ENCODE measurements at places on chromosomes 2 and 18.

GRCh38 chr2:6325616-6326015 lies 540.1 kb downstream of the CMPK2 start:
- H3K4me1 ChIP-seq = no peaks in the 10 kb centered on the region
- no peak for DNase-seq
- H3K27ac ChIP-seq = no peak overlapping the region

GRCh38 chr2:45055162-45055605 lies 45.9 kb upstream of the SIX2 start:
- no peak for DNase-seq
- H3K36me3 ChIP-seq = no peaks in the 10 kb centered on the region
- no peak overlapping the region for H3K27ac ChIP-seq
- H3K4me1 ChIP-seq = no peaks in the 10 kb centered on the region
- H3K27me3 ChIP-seq = no peaks in the 10 kb centered on the region

GRCh38 chr2:12504443-12504842 lies 212.3 kb upstream of the TRIB2 start:
- H3K27ac ChIP-seq = peak overlapping the region; percentile 89
- DNase-seq = no peak
- H3K4me3 ChIP-seq = no peak overlapping the region
- H3K4me1 ChIP-seq = peaks cover 95% of the 10 kb centered on the region

- no peak for DNase-seq
- H3K4me1 ChIP-seq = peaks cover 13% of the 10 kb centered on the region
- no peak overlapping the region for H3K27ac ChIP-seq
- peak overlapping the region; percentile 66 for H3K4me3 ChIP-seq
These were observed 5.3 kb downstream of the LOXL3 start for GRCh38 chr2:74548285-74548899.

DNA sequence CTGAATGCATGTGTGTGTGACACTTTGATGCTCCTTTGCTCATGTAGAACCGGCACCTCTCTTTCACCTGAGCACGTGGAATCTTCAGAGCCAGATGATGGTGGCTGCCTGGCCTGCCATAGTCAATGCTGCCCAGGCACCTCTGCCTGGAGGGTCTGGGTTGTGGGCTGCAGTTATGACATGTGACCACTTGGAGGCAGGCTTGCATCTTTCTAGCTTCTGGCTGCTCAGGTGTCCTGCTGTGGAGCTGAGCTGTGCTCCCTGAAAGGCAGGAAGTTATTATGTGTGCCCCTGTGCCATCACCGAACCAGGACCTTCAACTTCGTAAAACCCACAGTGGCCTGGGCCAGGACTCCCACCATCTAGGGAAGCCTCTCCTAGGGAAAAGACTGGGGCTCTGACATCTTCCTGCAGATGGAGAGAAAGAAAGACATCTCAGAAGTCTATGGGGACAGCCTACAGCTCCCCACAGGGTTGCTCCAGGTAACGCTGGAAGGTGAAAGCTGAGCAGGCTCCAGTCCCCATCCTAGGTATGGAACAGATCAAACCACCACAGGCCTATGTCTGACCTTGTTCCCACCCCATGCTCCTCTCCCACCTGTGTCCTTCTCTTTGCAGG lies 30.2 kb downstream of the PSD4 start:
- peak; percentile 80 for DNase-seq
- no peaks in the 10 kb centered on the region for H3K27me3 ChIP-seq
- peaks cover 42% of the 10 kb centered on the region for H3K36me3 ChIP-seq

DNA sequence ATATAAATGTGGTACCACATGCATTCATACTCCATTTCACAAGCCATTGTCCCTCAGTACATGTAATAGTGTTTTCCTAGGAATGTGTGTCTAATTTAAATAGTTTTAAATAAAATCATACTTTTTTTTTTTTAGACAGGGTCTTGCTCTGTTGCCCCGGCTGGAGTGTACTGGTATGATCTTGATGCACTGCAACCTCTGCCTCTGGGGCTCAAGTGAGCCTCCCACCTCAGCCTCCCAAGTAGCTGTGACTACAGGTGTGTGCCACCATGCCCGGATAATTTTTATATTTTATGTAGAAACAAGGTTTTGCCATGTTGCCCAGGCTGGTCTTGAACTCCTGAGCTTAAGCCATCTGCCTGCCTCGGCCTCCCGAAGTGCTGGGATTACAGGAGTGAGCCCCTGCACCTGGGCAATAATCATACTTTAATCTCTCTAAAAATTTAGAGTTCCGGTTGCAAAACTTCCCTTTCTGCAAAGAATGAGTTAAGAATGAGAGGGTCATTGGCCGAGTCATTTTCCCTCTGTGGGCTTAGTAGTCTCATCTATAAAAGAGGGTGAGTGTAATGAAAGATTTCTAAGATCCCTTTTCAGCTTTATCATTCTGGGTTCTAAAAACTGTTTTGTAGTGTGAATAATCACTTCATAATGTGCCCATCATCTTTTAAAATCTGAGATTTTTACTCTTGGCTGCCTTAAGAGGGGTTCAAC lies 116.0 kb upstream of the PELI1 start:
- peak overlapping the region; percentile 87 for H3K27ac ChIP-seq
- H3K4me1 ChIP-seq = peaks cover 13% of the 10 kb centered on the region
- DNase-seq = no peak
- H3K27me3 ChIP-seq = no peaks in the 10 kb centered on the region
- H3K4me3 ChIP-seq = peak overlapping the region; percentile 22

GRCh38 chr2:49807689-49808088 lies 653.4 kb upstream of the FSHR start:
- no peak overlapping the region for H3K27ac ChIP-seq
- H3K4me1 ChIP-seq = no peaks in the 10 kb centered on the region
- H3K36me3 ChIP-seq = no peaks in the 10 kb centered on the region
- H3K27me3 ChIP-seq = no peaks in the 10 kb centered on the region
- no peak overlapping the region for H3K4me3 ChIP-seq

DNA sequence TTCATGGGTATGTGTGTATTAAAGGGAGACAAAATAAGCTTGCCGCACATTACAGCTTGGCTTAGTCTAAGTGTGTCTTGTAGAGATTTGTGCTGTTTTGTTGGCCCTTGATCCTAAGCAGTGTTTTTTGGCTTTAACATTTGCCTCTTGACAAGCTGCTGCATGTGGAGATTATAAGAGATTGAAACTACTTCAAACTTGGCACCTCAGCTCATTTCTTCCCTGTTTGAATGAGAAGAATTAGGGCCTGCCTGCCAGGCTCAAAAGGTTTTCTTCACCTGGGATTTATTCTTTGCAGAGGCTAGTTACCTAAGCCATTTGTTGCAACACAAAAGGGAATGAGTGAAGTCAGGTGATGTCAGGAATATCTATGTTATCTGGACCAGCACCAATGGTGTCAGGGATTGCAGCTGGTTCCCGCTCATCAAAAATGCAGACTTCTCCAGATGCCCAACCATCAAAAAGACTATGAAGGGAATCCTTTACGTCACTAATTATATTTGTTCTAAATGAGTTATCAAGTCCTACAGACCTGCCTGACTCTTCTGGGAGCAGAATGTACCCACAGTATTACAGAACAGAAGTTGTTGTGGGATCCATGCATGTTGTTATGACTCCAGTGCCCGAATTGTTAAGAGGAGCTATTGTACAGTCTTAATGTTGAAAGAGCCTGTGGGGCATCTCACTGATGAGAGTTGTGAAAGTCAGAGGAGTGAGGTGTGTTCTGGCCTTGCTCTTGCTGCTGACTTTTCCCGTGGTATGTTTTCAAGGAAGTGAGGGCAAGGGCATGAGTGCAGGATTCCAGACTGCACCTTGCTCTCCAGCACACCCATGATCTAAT lies 31.0 kb downstream of the ABCA12 start:
- DNase-seq = no peak
- H3K4me1 ChIP-seq = no peaks in the 10 kb centered on the region
- no peaks in the 10 kb centered on the region for H3K27me3 ChIP-seq
- H3K27ac ChIP-seq = no peak overlapping the region

GRCh38 chr2:46077522-46078107 lies 219.6 kb upstream of the EPAS1 start:
- H3K27me3 ChIP-seq = no peaks in the 10 kb centered on the region
- no peak overlapping the region for H3K27ac ChIP-seq
- H3K4me3 ChIP-seq = no peak overlapping the region
- peaks cover 58% of the 10 kb centered on the region for H3K4me1 ChIP-seq

GRCh38 chr2:134670955-134671354 lies 47.8 kb downstream of the TMEM163 start:
- no peak for DNase-seq
- H3K4me3 ChIP-seq = peak overlapping the region; percentile 55
- H3K27me3 ChIP-seq = peaks cover 12% of the 10 kb centered on the region
- peaks cover 77% of the 10 kb centered on the region for H3K4me1 ChIP-seq
- peak overlapping the region; percentile 81 for H3K27ac ChIP-seq

- DNase-seq = no peak
- no peak overlapping the region for H3K4me3 ChIP-seq
- H3K27me3 ChIP-seq = no peaks in the 10 kb centered on the region
- no peak overlapping the region for H3K27ac ChIP-seq
- peaks cover 14% of the 10 kb centered on the region for H3K36me3 ChIP-seq
These were observed 10.6 kb downstream of the ZFP36L2 start for GRCh38 chr2:43215673-43216255.

DNA sequence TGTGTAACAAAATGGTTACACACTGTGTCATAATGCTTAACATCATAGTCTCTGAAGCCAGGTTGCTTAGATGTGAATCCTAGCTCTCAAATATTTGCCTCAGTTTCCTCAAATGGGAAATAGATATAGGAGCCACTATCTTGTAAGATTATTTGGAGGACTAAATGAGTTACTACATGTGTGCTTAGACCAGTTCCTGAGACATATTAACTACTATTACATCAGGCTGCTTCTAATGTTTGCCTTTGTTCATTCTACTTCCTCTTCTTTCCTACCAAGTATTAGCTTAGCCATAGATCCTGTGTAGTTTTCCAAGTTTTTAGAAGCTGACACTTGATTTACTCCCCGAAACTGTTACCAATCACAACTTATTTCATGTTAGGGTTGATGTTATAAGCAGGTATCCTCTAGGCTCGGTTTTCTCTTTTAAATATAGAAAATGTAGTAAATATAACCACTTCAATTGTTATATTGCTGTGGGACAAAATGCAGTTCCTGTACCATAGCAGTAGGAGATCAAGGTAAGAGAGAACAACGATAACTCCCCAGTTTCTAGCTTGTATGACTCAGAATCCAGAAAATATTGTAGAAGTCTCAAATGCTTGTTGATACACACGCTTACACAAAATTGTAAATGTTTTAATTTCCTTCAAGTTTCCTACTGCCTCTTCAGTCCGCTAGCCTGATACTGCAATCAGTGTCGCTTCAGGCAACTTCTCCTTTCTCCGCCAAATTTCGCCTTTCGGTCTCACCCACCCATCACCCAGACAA lies 751 bp upstream of the DNAJC10 start:
- peaks cover 9% of the 10 kb centered on the region for H3K4me1 ChIP-seq
- DNase-seq = no peak
- peaks cover 4% of the 10 kb centered on the region for H3K36me3 ChIP-seq
- H3K4me3 ChIP-seq = no peak overlapping the region

DNA sequence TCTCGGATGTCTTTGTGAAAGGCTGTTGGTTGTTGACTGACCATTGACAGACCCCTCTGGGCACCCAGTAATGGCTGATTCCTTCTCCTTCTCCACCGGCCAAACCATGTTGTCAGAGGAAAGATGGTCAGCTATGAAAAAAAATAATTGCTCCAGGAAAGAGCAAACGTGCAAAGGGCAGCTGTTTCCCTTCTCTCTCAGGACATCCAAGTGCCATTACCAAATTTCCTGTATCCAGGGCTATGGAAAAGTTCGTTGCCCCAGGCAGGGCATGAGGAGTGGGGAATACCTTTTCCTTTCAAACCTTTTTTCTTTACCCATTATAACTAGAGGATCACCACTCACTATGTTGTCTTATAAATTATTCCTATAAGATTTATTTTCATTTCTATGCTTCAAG lies 321.5 kb upstream of the HNRNPA3 start:
- H3K27ac ChIP-seq = no peak overlapping the region
- no peak for DNase-seq
- H3K36me3 ChIP-seq = no peaks in the 10 kb centered on the region
- H3K27me3 ChIP-seq = peaks cover 5% of the 10 kb centered on the region

GRCh38 chr2:161273038-161273760 lies 35.0 kb upstream of the PSMD14 start:
- no peak for DNase-seq
- H3K27me3 ChIP-seq = peaks cover 12% of the 10 kb centered on the region
- no peak overlapping the region for H3K27ac ChIP-seq
- H3K4me3 ChIP-seq = no peak overlapping the region

DNA sequence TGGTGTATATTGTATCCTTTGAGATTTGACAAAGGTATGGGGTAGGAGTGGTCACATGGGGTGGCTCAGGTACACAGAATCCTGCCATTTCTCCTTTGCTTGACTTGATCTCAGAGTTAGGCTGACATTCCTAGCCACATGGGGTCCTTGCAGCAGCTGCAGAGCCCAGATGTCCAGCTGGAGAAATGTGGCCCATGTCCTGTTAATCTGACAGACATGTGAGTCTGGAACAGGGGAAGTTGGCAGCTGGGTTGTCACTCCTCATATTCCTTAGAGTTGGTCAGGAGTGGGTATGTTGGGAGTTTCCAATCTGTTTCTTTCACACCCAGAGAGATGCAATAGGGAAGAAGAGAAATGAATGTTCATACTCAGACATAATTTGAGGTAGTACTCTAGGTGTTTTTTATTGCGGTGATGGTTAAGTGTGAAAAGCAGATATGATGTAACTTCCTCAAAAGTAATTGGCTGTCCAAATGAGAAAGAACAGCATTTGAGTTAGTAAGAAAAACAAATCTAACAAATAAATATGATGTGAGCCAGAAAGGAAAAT lies 402.6 kb upstream of the MEIS1 start:
- DNase-seq = no peak
- H3K27me3 ChIP-seq = no peaks in the 10 kb centered on the region
- no peak overlapping the region for H3K4me3 ChIP-seq
- no peak overlapping the region for H3K27ac ChIP-seq
- no peaks in the 10 kb centered on the region for H3K4me1 ChIP-seq
- no peaks in the 10 kb centered on the region for H3K36me3 ChIP-seq

GRCh38 chr2:238325694-238326093 lies 5.4 kb downstream of the TRAF3IP1 start:
- H3K4me1 ChIP-seq = peaks cover 15% of the 10 kb centered on the region
- H3K27me3 ChIP-seq = no peaks in the 10 kb centered on the region
- H3K27ac ChIP-seq = no peak overlapping the region
- no peak overlapping the region for H3K4me3 ChIP-seq
- DNase-seq = no peak

- peaks cover 3% of the 10 kb centered on the region for H3K36me3 ChIP-seq
- H3K4me1 ChIP-seq = peaks cover 84% of the 10 kb centered on the region
- peaks cover 43% of the 10 kb centered on the region for H3K27me3 ChIP-seq
- H3K4me3 ChIP-seq = no peak overlapping the region
- peak overlapping the region; percentile 86 for H3K27ac ChIP-seq
These were observed 18.3 kb upstream of the CXCR4 start for GRCh38 chr2:136135921-136136906.

GRCh38 chr2:163255086-163255485 lies 416.5 kb upstream of the KCNH7 start:
- H3K36me3 ChIP-seq = no peaks in the 10 kb centered on the region
- no peak for DNase-seq
- H3K4me3 ChIP-seq = no peak overlapping the region
- no peaks in the 10 kb centered on the region for H3K4me1 ChIP-seq
- H3K27me3 ChIP-seq = no peaks in the 10 kb centered on the region

GRCh38 chr2:20630967-20631366 lies 19.9 kb downstream of the HS1BP3 start:
- H3K27ac ChIP-seq = no peak overlapping the region
- peaks cover 1% of the 10 kb centered on the region for H3K36me3 ChIP-seq
- DNase-seq = no peak
- no peak overlapping the region for H3K4me3 ChIP-seq
- peaks cover 5% of the 10 kb centered on the region for H3K4me1 ChIP-seq

All from activated CD4-positive, alpha-beta memory T cell treated with anti-CD3 and anti-CD28 coated beads, Interleukin-2, amount 10 ng/mL, durations not matched to agents 7 days and 5 days (primary cell).